ENCODE measurements at places on chromosomes 2 and 18. TPM values are rescaled to one million over a fixed set of nuclear protein-coding genes. Genes with fewer than 3 reads are reported as not detected.

DSG4 gene
- not detected for total RNA-seq

DNA sequence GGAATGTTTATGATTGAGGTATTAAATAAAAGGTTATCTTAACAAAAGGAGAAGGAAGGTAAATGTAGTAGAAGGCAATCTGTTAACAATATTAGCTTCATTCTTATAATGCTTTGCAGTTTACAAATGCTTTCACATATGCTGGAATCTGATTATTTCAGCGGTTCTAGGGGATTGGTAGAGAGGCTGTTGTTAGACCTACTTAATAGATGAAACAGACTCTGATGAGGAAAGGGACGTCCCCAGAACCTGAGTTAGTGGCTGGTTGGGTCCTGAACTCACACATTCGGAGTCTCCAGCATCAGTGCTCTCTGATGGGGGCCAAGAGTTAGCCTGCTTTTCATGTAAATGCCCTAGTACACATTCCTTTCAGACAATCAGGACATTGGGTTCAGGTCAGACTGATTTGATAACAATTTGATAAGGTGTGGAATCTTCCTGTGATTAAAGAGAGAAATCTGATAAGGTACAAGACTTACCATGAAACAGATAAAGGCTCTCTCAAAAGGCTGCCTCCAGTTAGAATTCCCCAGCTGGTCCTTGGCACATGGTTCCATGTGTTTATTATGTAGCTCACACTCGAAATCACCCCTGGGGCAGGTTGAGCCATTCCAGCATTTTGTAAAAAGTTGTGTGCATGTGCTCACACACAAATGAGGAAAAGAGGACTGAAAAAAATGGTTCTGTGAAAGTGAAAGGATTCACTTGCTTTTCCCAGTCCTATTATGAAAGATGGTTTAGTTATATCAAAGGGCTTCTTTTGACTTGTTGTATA is 103.1 kb downstream of the GPD2 start:
- H3K36me3 ChIP-seq = no peaks in the 10 kb centered on the region
- H3K4me3 ChIP-seq = no peak overlapping the region
- H3K27ac ChIP-seq = no peak overlapping the region
- no peaks in the 10 kb centered on the region for H3K27me3 ChIP-seq
- DNase-seq = no peak

- no peaks in the 10 kb centered on the region for H3K27me3 ChIP-seq
- no peaks in the 10 kb centered on the region for H3K4me1 ChIP-seq
- no peak for DNase-seq
- H3K36me3 ChIP-seq = no peaks in the 10 kb centered on the region
- no peak overlapping the region for H3K27ac ChIP-seq
These were observed 156.2 kb downstream of the CCDC148 start for GRCh38 chr2:158300394-158300793.

GRCh38 chr2:68151037-68151436 is 6.7 kb upstream of the PNO1 start:
- no peak for DNase-seq
- H3K4me1 ChIP-seq = no peaks in the 10 kb centered on the region
- H3K36me3 ChIP-seq = no peaks in the 10 kb centered on the region
- no peak overlapping the region for H3K4me3 ChIP-seq
- no peaks in the 10 kb centered on the region for H3K27me3 ChIP-seq
